ENCODE measurements at places on chromosomes 11 and 22. TPM values are rescaled to one million over a fixed set of nuclear protein-coding genes. Genes with fewer than 3 reads are reported as not detected.

Gene RCE1
- total RNA-seq, result 16.5 TPM

Gene CLDN5
- total RNA-seq, result 0.16 TPM

Gene SMARCB1
- total RNA-seq, result 98.5 TPM

Gene PGR
- total RNA-seq, result not detected

Gene LGR4
- 19.8 TPM for total RNA-seq

Gene OR8J1
- total RNA-seq, result not detected

Gene CENATAC
- total RNA-seq, result 16.9 TPM

DNA sequence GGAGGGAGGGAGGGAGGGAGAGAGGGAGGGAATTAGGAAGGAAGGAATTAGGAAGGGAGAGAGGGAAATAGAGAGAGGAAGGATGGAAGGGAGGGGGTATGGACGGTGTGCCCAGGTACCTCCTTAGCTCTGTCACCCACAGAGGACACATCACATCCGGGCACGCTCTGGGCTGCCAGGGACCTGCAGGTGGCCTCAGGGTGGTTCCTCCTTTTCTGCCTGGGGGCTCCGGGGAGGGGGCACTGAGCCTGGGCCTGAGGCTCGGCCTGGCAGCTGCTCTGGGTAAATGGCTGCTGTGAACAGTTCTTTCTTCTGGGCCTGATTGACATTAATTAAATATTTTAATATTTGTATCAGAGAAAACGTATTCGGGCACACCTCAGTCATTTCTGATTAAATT is 733.5 kb downstream of the BRD1 start:
- no peak for DNase-seq

DNA sequence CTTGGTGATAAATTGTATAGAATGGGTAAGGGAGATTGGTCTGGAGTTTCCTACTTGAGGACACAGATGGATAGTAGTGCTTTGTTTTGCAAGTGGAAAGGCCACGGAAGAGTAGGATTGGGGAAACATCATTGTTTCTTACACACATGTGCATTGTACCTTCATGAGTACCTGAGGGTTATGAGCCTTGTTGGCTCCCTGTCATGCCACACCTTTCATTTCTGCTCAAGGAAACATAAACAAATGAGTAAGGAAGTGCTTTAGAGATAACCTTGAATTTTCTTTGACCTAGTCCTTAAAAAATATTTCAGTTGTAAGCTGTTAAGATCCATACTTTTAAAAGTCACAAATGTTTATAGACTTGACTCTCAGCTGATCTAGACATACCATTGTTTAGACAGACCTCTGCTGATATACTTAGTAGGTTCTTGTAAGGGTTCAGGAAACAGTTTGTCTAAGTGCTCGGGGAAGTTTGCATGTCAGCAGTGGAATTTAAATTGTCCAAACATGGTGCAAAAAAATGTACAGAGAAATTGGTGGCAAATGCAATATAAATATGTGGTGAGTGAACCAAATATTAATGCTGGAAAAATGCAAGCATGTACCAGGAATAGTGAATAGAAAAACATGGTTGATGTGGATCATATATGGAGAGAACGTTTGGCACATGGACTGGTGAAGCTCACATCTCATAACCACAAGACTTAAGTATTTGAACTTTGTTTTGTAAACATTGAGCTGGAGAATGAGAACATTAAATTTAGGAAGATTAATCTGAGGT is 40.9 kb downstream of the GAS2 start:
- DNase-seq, result no peak

DNA sequence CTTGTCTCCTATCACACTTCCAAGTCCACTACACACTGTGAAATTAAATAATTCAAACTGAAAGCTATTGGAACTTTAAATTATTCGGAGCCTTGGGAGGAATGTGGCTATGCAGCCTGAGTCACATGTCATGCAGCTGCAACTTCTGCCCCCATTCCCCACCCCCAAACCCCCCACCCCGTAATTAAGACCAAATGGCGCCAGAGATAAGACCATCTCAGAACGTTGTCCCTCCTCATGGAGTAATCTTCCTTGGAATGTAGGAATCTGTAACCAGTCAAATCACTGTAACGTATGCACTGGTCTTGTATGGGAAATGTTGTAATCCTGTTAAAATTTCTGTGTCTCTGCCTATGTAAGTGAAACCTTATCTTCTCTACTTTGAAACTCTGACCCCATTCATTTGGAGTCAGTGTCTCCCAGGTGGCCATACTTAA is 37.0 kb downstream of the GAB2 start:
- DNase-seq, result peak; percentile 25

DNA sequence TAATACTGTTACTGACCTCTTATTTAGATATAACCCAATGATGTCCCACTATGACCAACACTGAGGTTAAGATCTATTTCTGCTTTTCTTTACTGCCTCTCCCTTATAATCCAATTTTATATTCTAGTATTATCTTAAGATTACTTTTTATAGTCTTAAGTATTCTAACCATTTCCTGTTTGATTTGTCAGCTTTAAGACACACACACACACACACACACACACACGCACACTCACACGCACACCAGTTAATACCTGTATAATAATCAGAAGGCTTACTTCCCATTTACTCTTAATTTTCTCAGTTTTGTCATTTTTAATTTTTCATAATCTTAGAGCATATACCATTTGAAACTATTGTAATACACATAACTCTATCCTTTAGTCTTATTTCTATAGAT is 226.0 kb upstream of the C11orf87 start:
- DNase-seq, result no peak

DNA sequence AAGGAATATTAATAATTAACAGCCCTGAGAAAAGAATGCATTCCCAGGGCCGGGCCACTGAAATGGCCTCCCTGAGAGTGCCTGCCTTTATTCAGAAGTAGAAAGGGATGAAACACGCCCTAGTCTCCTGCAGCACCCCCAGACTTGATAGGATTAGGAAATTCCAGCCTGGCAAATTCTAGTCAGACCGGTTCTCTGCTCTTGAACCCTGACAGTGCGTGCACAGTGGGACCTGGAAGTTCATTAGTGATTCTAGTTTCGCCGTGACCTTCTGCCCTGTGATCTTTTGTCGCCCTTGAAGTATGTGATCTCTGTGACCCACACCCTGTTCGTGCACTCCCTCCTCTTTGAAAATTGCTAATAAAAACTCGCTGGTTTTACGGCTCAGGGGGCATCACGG is 2.1 kb upstream of the GSTP1 start:
- DNase-seq, result no peak

DNA sequence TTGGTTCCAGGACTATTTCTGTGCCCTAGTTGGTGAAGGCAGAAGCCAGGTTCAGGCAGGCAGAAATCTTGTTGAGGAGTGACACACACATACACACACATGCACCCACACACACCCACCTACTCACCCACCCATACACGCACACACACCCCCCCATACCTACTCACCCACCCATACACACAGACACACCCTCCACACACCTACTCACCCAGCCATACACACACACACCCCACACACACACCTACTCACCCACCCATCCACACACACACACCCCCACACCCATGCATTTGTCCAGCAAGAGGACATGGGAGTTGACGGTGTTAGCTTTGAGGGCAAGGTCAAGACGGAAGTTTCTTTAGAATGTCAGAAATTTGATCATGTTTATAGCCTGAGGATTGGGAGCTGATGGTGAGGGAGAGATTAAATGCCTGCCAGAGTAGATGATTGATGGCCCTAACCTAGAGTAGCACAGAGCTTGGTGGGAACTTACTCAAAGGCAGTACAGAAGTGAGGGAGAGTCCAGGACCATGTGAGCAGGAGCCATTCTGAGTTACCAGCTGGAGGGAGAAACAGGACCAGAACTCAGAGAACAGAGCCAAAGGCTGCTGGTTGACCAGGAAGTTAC is 68.9 kb downstream of the CYB5R2 start:
- DNase-seq, result no peak

GRCh38 chr11:103651341-103651998 is 385.0 kb upstream of the DDI1 start:
- no peak for DNase-seq

DNA sequence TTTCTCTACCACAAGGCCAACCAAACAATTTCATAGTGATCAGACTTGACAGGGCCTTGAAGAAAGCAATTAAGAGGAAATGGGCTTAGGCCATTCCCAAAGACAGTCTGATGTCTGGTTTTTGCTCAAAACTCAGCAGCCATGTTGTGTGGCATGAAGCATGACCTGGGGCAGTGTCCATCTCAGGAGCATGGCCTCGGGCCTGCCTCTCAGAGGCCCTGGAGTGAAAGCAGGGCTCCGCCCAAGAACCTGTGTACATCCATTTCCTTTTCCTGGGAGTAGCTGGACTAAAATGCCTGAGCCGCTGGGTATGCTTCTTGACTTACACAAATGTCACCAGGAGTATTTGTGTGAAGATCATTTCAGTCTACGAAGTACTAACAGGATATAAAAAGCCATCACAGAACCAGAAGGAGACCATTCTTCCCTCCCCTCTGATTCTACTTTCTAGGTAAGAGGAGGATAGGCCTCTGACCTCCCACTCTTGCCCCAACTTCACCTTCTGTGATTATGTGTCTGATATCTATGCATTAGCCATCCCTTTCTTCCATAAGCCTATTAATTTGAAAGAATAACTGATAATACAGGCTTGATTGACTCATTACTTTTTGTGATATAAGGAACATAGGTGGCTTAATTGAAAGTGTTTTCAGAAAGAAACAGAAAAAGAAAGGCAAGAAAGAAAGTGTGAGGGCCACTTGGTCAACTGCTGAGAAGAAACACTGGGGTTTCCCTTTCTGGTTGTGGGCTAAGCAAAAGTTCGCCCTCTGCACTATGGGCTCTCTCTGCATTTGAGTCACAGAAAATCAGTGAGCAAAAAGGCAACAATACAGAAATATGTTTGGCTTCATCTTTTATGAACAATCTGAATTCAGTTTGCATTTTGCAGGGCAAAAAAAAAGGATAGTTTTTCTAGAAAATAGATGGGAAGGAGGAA is 188.6 kb upstream of the MTMR2 start:
- DNase-seq, result no peak

DNA sequence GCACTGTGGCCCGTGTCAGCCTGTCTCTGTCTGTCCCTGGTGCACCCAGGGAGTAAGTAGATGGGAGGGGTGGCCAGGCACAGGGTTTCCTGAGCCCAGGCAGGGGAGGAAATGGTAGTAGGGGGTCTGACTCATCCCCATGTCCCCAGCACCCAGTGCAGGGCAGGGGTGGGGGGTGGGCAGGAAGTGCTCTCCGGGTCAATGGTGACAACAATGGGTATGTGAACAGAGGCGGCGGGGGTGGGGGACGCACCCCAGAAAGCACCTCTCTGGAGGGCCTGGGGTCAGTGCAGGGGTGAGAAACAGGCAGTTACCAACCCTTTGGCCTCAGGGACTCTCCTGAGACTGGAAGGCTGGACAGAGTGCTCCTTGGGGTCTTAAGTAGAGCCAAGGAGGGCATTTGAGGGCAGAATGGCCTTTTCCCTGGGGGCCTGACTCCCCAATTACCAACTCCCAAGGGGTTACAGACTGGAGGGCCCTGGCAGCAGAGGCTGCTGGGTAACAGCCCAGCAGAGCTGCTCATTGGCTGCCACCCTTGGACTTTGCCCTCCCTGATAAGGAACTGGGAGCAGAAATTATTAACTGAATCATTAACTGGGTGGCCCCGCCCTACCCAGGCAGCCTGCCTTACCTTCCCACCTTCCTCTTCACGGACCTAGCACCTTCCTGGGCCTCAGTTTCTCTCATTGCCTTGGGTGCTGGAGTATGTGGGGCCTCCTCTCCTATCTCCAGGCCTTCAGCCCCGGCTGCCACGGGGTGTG is 4.2 kb downstream of the MYRF start:
- DNase-seq, result no peak

DNA sequence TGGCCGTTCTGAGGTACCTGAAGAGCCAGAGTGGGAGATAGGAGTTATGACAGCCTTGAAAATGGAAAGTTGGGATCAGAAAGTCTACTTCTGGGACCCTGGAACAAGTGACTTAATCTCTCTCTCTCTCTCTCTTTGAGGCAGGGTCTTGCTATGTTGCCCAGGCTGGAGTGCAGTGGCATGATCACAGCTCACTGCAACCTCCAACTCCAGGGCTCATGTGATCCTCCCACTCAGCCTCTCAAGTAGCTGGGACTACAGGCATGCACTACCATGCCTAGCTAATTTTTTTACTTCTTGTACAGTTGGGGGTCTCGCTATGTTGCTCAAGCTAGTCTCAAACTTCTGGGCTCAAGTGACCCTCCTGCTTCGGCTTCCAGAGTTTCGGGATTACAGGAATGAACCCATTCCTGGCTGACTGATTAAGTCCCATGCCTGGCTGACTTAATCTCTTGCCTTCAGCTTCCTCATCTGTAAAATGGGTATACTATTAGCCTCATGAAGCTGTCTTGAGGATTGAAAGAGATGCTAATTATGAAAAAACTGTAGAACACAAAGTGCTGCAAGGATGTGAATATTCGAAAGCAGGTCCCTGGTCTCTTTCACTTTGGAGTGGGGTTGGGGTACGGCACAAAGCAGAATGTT is 87.7 kb downstream of the UBASH3B start:
- no peak for DNase-seq

- DNase-seq, result no peak
These were observed 236.8 kb upstream of the NCAM1 start for GRCh38 chr11:112724496-112724790.

- DNase-seq, result no peak
These were observed 53.3 kb upstream of the JAM3 start for GRCh38 chr11:134015556-134015955.
